GM06990 (cell line): ENCODE measurements at places on chromosomes 13 and 19.

DNA sequence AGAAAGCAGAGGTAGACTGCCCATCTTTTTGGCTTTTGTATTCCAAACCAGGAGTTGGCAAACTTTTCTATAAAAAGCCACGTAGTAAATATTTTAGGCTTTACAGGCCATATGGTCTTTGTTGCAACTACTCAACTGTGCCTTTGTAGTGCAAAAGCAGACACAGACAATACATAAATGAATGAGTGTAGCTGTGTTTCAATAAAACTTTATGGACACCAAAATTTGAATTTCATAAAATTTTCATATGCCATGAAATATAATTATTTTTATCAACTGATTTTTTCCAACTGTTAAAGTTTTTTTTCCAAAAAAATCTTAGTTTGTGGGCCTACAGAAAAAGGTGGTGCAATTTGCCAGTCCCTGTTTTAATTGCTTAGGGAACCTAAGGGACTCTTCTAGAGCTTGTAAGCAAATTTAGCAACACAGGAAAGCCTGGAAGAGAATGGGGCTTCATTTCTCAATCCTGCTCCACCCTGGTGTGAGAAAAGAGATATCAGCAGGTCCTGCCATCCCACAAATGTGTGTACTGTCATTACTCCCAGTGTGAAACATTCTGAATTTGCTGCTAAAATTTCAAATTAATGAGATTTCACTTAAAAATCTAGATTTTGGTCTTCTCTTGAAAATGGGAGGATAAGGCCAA is 194.2 kb downstream of the RGCC start:
- no peak for DNase-seq

- no peak for DNase-seq
Measured at GRCh38 chr13:33583398-33583797, 234.6 kb upstream of the RFC3 start.

- no peak for DNase-seq
Measured at GRCh38 chr13:29490561-29490885, 105.0 kb downstream of the SLC7A1 start.

DNA sequence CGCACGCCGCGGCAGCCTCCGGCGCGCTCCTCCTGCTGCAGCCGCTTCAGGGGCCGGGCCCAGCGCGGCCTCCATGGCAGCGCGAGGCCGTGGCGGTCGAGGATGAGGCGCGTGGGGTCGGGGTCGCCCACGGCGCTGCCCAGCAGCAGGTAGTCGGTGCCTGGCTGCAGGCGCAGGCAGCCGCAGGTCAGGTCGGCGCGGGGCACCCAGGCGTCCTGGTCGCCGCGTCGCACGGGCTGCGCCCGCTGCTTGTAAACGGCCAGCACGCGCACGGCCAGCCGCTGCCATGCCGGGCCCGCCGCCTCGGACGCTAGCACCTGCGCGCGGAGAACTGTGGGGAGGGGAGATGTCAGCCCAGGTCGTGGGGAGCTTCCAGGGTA is 11.1 kb downstream of the NTN5 start:
- no peak for DNase-seq

GRCh38 chr19:3868770-3869456 is at the start of gene ZFR2:
TSS of gene ZFR2 (minus strand) at chr19:3869038. CDS start at chr19:3869017, 21 bp downstream.
- no peak for DNase-seq

GRCh38 chr13:98313023-98313921 is 136.2 kb upstream of the RNF113B start:
- no peak for DNase-seq

GRCh38 chr13:53788286-53788685 is 759.7 kb downstream of the OLFM4 start:
- DNase-seq, result no peak

DNA sequence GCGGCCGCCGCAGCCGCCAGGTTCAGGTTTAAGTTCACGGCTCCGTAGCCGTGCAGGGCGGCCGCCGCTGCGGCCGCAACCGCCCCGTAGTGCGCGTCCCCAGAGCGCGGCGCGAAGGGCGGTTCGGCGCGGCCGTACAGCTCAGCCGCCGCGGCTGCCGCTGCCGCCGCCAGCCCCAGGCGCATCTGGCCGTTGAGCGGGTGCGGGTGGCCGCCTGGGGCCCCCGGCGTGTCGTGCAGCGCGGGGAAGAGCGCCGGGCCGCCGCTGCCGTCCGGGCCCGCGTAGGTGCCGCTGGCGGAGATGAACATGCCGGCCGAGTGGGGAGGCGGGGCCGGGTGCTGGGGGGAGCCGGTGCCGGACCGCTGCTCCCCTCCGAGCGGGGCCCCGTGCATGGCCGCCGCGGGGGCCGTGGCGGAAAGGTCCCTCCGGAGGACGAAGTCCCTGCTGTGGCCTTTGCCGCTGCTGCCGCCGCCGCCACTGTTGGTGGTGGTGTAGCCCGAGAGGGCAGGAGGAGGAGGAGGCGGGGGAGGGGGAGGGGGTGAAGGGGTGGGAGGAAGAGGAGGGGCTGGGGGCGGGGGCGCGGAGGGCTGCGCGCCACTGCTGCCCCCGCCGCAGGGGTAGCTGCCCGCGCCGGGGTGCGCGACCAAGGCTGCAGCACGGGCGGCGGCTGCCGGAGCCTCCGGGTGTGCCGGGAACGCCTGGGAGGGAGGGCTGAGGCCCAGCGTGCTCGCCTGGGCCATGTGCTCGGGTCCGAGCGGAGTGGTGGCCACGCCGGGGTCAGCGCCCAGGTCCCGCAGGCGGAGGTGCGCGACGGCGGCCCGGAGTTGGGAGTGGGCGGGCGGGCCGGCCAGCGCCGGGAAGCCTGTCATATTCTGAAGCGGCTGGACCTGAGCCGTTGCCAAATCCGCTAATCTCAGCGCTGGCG is 654 bp downstream of the ZIC5 start:
- no peak for DNase-seq

- DNase-seq, result no peak
Measured at GRCh38 chr13:34587576-34587975, 354.5 kb upstream of the NBEA start.

DNA sequence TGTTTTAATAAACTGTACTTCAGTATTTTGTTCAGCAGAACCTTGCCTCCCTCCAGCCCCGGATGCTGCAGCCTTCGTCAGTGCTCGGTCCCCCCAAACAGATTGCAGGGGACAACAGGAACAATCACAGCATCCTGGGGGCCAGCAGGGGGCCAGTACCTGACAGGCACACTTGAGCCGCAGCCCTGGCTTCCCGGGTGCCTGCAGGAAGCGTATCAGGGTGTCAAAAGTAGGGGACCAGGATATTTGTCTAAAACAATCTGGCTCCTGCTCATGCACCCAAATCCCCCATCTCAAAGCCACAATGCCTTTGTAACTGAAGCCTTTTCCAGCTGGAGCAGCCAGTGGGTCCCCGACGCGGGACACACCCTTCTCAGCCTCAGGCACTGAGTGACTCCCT is 167.5 kb upstream of the TSHZ3 start:
- DNase-seq, result no peak

DNA sequence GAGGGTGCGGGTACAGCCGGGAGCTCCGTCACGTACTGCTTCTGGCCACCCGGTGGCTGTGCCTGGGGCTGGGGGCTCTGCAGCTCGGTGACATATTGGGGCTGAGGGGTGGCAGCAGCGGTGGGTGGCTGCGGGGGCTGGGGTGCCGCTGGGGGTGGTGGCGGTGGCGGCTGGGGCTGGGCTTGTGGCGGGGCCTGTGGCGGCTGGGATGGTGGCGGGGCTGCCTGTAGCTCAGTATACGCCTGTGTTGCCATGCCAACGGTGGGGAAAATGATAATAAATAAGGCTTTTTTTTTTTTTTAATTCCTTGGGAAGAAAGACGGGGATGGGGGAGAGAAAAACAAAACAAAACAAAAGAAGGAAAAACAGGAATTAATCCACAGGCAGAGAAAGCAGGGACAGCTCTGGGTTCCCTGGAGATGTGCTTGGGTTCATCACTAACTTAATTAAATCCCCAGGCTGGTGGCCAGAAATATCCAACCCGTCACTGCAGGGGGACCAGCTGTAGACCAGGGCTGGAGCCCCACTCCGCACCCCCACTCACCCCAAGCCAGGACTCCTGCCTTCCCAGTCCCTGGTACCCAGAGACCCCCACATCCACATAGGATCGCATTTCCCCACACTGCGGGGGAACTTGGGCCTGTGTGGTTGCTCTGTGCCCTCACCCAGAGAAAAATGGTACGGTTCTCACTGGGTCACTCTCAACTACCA is 12.4 kb downstream of the RFX1 start:
- no peak for DNase-seq

DNA sequence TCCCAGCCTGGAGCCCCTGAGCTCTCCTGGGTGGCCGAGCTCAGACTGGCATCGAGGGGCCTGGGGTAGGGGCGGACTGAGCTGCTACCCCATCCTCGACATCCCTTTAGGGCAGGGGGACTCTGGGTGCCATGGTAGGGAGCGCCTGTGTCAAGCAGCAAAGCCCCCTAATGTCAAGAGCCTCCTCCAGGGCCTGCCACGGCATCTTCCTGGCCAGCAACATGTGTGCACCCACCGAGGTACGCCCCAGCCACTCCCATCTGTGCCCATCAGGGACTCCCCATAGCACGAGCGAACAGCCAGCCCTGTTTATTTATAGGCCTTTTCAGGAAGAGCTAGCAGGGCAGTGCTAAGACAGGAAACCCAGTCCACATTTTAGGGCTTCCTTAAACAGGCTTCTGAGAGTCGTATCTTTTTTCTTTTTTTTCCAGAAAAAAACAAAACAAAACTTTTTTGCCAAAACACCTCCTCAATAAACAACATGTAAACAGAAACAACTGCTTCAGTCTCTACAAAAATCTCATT is 14.3 kb downstream of the LRP3 start:
- no peak for DNase-seq

DNA sequence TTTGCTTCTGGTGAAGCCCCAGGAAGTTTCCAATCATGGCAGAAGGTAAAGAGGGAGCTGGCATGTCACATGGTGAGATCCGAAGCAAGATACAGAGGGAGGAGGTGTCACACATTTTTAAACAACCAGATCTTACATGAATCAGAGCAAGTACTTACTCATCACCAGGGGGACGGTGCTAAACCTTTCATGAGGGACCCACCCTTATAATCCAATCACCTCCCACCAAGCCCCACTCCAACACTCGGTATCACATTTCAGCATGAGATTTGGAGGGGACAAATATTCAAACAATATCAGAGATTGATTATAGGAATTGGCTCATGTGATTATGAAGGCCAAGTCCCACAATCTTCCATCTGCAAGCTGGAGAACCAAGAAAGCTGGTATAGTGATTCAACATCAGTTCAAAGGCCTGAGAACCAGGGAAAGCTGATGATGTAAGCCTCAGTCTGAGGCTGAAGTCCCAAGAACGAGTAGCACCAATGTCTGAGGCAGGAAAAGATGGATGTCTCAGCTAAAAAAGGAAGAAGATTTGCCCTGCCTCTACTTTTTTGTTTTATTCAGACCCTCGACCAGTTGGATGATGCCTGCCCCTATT is 58.6 kb upstream of the WDFY2 start:
- DNase-seq, result no peak

- no peak for DNase-seq
Measured at GRCh38 chr13:85638265-85638664, 161.0 kb downstream of the SLITRK6 start.

DNA sequence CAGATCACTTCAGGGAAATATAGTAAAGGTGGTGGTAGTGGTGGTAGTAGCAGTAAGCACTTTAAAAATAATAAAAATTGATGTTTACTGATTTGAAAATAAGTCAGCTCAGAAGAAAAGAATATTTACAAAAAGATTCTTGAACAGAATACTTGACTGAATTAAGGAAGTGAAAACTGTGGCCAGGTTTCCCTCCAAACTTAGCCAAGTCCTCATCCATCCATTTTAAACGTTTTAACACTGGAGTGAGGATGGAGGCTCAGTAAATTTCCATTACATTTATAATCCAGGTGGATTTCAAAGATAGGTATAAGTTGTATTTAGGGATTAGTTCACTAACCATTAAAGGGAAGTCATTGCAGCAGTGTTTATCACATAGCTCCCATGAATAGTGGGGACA is 221.5 kb downstream of the RGCC start:
- DNase-seq, result no peak

DNA sequence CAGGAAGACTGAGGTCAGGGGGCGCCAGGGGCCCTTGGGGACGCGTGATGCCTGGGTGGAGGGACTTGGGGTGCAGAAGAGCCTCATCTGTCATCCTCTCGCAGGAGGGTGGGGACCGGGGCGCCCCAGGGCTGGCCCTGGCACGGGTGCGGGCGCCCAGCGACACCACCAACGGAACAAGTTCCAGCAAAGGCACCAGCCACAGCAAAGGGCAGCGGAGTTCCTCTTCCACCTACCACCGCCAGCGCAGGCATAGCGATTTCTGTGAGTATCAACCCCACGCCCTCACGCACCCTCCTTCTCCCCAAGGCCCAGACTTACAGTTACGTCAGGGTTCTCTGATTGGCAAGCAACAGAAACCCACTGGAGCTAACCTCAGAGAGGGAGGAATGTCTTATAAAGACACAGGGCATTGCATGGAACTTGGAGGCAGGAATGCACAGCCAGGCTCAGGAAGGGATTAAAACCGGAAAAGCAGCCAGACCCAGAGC is 29.4 kb downstream of the MARK4 start:
- DNase-seq, result no peak

DNA sequence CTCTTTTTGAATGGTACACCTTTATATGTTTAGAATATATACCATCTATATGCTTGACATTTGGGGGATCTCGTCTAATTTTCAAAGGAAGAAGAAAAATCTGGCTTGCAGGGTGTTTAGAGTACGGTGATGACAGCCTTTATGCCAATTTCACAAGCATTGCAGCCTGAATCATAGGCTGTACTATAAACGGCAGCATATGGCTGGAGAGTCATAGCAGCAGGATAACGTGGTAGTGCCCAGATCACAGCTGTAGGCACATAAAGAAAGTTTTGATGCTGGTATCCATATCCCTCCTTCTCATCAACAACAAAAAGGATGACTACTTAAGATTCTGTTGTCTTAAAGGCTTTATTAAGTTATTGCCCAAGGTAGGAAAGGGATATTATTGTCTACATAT is 253.0 kb downstream of the PCDH9 start:
- DNase-seq, result no peak

DNA sequence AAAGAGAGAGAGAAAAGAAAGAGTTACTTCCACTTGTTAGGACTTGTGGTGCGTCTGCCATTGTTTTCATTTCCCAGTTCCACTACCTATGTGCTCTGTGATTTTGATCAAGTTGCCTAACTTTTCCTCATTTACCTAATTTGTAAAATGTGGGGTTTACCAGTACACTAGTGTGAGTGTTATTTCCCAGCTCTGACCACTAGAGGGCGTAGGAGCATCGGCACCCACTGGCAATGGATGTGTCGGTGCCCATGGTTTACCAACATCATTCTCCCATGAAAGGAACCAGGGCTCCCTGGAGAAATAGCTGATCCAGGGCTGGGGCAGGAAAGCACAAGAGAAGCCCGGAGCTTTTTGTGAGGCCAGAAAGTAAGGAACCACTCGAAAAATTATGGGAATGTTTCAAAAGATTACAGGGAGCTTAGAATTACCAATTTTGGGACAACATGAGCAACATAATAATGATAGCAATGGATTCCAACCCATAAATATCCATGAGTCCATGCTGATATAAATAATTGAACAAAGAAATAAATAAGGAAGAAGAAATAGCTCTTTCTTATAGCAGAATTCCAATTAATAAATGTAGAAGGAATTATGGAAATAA is 15.1 kb upstream of the CEACAM4 start:
- DNase-seq, result no peak

DNA sequence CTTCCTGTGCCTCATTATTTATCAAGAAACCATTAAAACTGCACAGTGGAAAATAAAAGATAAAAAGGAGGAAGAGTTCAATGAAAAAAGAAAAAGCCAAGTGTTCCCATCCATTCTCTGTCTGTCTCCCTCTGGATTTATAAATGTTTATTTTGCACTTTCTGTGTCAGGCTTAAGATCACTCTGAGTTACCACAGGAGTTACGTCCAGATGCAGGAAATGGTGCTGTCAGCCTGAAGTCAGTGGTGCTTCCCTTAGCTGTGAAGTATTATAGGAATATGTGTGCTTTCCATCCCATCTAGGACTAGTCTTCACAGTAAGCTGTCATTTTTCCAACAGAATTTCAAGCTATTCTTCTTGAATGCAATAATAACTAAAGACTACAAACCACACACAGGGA is 420.2 kb downstream of the KCTD12 start:
- DNase-seq, result no peak
